ENCODE measurements at places on chromosomes 1 and 21. TPM values are rescaled to one million over a fixed set of nuclear protein-coding genes. Genes with fewer than 3 reads are reported as not detected.

DNA sequence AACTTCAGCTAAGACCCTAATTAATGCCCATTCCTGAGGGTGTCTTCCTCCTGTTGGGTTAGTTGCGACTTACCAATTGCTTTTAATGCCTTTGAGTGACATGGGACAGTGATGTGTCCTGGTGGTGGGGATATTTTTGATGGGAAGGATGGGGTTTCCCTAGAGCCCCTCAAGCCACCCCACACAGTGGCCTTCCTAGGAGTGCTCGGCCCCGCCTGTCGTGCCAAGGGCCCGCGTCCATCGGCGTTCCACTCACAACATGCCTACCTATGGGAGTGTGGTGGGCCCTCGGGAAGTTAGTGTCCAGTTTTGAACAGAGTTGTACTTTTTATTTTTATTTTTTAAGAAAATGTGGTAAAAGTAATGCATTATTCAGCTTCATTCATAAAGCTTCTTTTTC is 50.1 kb upstream of the TSPAN2 start:
- H3K36me3 ChIP-seq, result no peaks in the 10 kb centered on the region
- no peak for DNase-seq
- H3K4me1 ChIP-seq, result peaks cover 37% of the 10 kb centered on the region
- H3K4me3 ChIP-seq, result no peak overlapping the region
- no peaks in the 10 kb centered on the region for H3K27me3 ChIP-seq
- H3K27ac ChIP-seq, result peak overlapping the region; percentile 56

DNA sequence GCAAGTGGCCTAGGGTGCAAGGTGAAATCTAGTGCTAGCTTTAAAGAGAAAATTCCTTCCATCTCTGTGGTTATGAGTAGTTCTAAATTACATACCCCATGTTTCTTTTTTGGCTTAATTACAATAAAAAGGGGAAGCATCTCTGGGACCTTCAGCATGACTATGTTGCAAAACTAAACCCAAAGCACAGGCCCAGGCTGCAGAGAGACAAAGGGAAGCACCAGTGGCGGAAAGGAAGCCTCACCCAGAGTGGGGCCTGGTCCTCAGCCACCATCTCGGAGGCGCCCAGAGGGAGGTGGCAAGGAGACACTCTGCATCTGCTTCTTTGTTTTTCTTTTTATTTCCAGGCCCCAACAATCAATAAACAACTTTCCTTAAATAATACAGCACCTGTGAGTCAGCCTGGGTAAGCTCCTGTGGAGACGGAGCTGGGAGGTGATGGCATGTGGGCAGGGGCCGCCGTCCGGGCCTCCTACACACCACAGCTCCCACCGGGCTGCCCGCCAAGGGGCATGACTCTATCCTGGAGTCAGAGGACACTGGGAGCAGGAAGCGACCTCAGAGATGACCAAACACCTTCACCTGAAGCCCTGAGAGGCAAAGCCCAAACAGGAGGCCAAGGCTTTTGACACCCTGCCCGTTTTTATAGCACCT is 21.7 kb downstream of the ITPKB start:
- peak overlapping the region; percentile 27 for H3K27ac ChIP-seq
- H3K36me3 ChIP-seq, result no peaks in the 10 kb centered on the region
- no peaks in the 10 kb centered on the region for H3K27me3 ChIP-seq
- DNase-seq, result peak; percentile 25
- H3K4me3 ChIP-seq, result no peak overlapping the region

DNA sequence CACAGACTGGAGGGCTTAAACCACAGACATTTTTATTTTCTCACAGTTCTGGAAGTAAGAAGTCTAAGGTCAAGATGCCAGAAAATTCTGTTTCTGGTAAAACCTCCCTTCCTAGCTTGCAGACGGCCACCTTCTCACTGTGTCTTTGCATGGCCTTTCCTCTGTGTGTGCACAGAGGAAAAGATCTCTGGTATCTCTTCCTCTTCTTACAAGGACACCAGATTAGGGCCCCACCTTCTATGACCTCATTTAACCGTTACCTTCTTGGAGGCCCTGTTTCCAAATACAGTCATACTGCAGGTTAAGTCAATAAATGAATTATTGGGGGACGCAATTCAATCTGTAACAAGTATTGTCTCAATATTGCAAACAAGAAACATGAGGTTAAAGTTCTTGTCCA is 63.0 kb upstream of the PRDX6 start:
- peaks cover 28% of the 10 kb centered on the region for H3K4me1 ChIP-seq
- no peak overlapping the region for H3K27ac ChIP-seq
- no peak for DNase-seq
- H3K4me3 ChIP-seq, result no peak overlapping the region

- no peak overlapping the region for H3K27ac ChIP-seq
- peaks cover 19% of the 10 kb centered on the region for H3K27me3 ChIP-seq
- no peak for DNase-seq
- H3K36me3 ChIP-seq, result no peaks in the 10 kb centered on the region
- H3K4me3 ChIP-seq, result no peak overlapping the region
Measured at GRCh38 chr1:54986533-54986932, 6.1 kb downstream of the TMEM61 start.

DNA sequence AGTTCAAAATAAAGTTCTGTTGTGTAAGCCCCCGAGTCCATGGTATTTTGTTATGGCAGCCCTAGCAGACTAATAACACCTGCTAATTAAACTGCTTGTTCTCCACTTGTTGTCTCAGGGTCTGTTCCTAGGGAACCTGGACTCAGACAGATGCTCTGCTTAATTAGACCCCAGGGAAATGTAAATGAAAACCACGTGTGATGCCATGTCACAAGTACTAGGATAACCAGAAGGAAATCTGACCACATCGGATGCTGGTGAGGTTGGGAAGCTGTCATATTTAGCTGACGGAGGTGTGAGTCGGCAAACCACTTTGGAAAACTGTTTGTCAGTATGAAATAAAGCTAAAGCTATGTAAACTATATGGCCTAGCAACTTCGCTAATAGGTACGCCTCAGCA is 19.6 kb downstream of the EDN2 start:
- H3K27ac ChIP-seq, result no peak overlapping the region
- H3K4me1 ChIP-seq, result no peaks in the 10 kb centered on the region
- H3K4me3 ChIP-seq, result no peak overlapping the region

GRCh38 chr1:236823559-236823958 is 28.5 kb downstream of the MTR start:
- H3K27me3 ChIP-seq, result no peaks in the 10 kb centered on the region
- no peak overlapping the region for H3K27ac ChIP-seq
- no peaks in the 10 kb centered on the region for H3K4me1 ChIP-seq
- no peak for DNase-seq

DNA sequence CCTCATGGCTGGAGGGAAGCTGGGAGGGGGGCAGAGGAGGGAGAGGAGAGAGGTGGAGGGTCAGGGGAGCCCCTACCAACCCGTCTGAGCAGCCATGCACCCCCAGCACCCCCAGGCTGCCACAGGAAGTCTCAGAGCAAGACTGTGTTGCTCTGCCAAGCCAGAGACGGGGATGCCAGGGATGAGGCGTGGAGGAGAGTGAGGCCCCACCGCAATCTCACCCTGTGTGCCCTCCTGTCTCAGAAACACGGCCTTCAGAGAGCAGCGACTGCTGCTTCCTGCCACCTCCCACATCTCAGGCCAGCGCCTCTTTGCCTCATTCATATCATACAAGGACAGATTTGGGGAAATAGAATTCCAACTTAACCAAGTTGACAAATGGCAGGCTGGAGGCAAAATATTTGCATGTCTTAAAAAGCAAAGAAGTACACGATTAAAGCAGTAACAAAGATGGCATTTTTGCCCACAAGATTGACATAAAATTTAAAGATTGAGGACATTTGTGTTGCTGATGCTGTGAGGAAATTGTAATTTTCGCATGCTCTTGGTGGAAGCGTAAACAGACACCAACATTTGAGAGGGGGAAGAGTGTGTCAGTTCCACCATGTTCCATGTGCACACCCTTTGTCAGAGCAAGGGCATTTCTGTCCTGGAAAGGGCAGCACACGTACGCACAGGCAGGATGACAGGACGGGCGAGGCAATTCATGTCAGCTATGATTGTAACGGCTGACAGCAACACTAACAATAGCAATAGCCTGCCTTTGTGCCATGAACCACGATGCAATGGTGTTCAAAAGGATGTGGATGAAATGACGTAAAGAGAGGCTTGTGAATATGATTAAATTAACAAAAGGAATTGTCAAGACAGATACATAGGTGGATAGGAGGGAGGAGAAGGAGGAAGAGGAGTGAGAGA is 59.0 kb upstream of the BACE2 start:
- H3K36me3 ChIP-seq, result no peaks in the 10 kb centered on the region
- no peak for DNase-seq
- H3K4me3 ChIP-seq, result no peak overlapping the region
- peaks cover 64% of the 10 kb centered on the region for H3K27me3 ChIP-seq
- no peaks in the 10 kb centered on the region for H3K4me1 ChIP-seq
- H3K27ac ChIP-seq, result no peak overlapping the region

DNA sequence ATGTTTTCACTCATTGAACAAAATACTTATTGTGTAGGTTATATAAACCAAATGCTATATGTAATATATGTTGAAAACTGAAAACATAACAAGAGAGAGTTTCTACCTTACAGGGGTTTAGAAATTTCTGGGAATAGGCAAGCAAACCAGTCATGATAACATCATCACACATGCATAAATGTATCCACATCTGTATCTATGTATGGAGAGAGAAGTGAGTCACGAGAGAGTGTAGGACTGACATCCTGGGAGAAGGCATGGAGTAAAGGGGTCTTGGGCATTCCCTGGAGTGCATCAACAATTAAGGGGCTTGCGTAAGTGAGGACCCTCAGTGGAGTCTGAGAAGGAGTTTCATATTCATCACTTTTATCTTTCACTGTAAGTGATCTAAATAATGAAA is 65.5 kb downstream of the PCNX2 start:
- H3K4me3 ChIP-seq, result no peak overlapping the region
- H3K4me1 ChIP-seq, result no peaks in the 10 kb centered on the region
- no peaks in the 10 kb centered on the region for H3K36me3 ChIP-seq
- DNase-seq, result no peak
- no peaks in the 10 kb centered on the region for H3K27me3 ChIP-seq

- H3K27ac ChIP-seq, result no peak overlapping the region
- H3K36me3 ChIP-seq, result no peaks in the 10 kb centered on the region
- peaks cover 14% of the 10 kb centered on the region for H3K27me3 ChIP-seq
- no peaks in the 10 kb centered on the region for H3K4me1 ChIP-seq
- no peak overlapping the region for H3K4me3 ChIP-seq
Measured at GRCh38 chr1:245396615-245397014, 241.8 kb downstream of the KIF26B start.

DNA sequence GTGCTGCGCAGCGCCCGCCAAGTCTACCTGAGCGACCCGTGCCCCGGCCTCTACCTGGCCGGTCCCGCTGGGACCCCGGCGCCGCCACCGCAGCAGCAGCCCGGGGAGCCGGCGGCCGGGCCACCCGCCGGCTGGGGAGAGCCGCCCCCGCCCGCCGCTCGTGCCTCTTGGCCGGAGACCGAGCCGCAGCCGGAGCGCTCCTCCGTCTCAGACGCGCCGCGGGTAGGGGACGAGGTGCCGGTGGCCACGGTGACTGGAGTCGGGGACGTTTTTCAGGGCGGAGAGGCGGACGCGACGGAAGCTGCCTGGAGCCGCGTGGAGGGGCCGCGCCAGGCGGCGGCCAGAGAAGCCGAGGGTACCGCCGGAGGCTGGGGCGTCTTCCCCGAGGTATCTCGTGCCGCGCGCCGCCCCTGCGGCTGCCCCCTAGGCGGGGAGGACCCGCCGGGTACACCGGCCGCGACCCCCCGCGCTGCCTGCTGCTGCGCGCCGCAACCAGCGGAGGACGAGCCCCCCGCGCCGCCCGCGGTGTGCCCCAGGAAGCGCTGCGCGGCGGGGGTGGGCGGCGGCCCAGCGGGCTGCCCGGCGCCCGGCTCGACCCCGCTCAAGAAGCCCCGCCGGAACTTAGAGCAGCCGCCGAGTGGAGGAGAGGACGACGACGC is 646 bp downstream of the IER5 start:
- H3K36me3 ChIP-seq, result no peaks in the 10 kb centered on the region
- DNase-seq, result peak; percentile 35
- H3K27ac ChIP-seq, result peak overlapping the region; percentile 92
- H3K4me1 ChIP-seq, result peaks cover 35% of the 10 kb centered on the region
- peak overlapping the region; percentile 94 for H3K4me3 ChIP-seq
- no peaks in the 10 kb centered on the region for H3K27me3 ChIP-seq

GRCh38 chr21:24298040-24298439 is 1309.2 kb downstream of the MRPL39 start:
- no peak overlapping the region for H3K4me3 ChIP-seq
- H3K4me1 ChIP-seq, result no peaks in the 10 kb centered on the region
- H3K27ac ChIP-seq, result no peak overlapping the region
- H3K27me3 ChIP-seq, result no peaks in the 10 kb centered on the region
- DNase-seq, result no peak

DNA sequence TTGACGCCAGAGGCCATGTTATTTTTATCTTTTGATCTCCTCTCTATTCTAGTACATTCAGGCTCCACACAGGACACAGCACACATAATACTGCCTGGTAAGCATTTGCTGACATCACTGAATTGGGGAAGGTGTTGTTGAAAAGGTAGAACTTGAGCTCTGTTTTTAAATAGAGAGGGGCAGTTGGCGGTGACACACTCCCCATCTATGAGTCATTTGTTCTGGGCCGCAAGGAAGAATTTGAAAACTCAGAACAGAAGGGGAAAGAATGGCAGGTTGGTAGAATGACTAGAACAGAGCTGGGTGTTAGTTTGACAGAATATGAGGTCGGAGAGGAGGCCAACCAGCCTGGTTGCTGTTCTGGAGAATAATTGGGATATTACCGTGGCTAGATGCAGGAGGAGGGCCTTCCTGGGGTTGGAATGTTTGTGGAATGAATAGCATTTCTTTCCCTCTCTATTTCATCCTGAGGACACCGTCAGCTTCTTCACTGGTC is 52.1 kb upstream of the ERRFI1 start:
- peaks cover 41% of the 10 kb centered on the region for H3K4me1 ChIP-seq
- DNase-seq, result no peak
- no peaks in the 10 kb centered on the region for H3K27me3 ChIP-seq
- no peak overlapping the region for H3K4me3 ChIP-seq
- H3K27ac ChIP-seq, result peak overlapping the region; percentile 72

DNA sequence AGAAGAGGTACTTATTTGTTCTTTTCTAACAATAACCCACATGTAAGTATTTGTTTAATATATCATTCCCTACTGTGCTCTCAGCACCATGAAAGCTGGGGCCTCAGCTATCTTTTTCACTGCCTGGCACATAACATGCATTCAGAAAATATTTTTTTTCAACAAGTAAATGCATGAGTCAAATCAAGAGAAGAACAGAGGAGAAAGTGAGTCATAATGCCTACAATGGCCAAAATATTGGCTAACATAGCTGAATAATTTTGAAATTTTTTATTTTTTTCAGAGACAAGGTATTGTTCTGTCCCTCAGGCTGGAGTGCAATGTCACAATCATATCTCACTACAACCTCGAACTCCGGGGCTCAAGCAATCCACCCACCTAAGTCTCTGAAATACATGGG is 252.2 kb upstream of the ADAMTS5 start:
- no peak overlapping the region for H3K4me3 ChIP-seq
- no peaks in the 10 kb centered on the region for H3K4me1 ChIP-seq
- no peaks in the 10 kb centered on the region for H3K27me3 ChIP-seq
- no peaks in the 10 kb centered on the region for H3K36me3 ChIP-seq
- H3K27ac ChIP-seq, result no peak overlapping the region

GRCh38 chr1:119430486-119430885 is 15.5 kb downstream of the HSD3B2 start:
- no peaks in the 10 kb centered on the region for H3K27me3 ChIP-seq
- H3K4me3 ChIP-seq, result no peak overlapping the region

The PRMT6 gene
- total RNA-seq, result 4.2 TPM

The FLG2 gene
- total RNA-seq, result not detected

The CAMK2N1 gene
- 8.7 TPM for total RNA-seq

The EDARADD gene
- 1.7 TPM for total RNA-seq

The IGFN1 gene
- total RNA-seq, result 0.04 TPM

The ST6GALNAC3 gene
- total RNA-seq, result 9.7 TPM

The NLRP3 gene
- 1.2 TPM for total RNA-seq

The MYOG gene
- not detected for total RNA-seq

Data from heart right ventricle (tissue), 16 donors.